ENCODE measurements at places on chromosomes 6 and 20. TPM values are rescaled to one million over a fixed set of nuclear protein-coding genes. Genes with fewer than 3 reads are reported as not detected.

GRCh38 chr20:19074828-19075516 lies 137.5 kb upstream of the SLC24A3 start:
- DNase-seq, result no peak

- DNase-seq, result no peak
Measured at GRCh38 chr6:148021165-148021564, 321.5 kb upstream of the SASH1 start.

- DNase-seq, result no peak
Measured at GRCh38 chr6:154619146-154619545, 108.7 kb upstream of the CNKSR3 start.

DNA sequence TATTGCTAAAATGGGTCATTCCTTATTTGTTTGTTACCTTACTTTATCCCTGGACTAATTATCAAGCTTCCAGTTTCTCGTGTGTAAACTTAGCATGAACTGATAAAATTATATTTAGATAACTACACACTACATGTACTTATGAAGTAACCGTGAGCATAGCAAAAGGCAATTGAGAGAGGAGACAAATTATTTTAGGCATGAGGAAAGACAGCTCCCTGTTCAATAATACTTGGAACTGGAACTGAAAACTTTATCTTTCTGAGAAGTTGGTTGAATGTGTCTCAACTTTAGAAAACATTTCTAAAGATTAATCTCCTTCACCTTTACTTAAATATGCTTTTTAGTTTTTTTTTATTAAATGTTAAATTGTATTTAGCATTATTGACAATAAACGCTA lies 11.4 kb downstream of the CRISP3 start:
- no peak for DNase-seq

- peak; percentile 38 for DNase-seq
Measured at GRCh38 chr6:116387374-116387773, 16.6 kb downstream of the DSE start.

GRCh38 chr20:48461735-48462119 lies 366.1 kb downstream of the PREX1 start:
- DNase-seq, result no peak

DNA sequence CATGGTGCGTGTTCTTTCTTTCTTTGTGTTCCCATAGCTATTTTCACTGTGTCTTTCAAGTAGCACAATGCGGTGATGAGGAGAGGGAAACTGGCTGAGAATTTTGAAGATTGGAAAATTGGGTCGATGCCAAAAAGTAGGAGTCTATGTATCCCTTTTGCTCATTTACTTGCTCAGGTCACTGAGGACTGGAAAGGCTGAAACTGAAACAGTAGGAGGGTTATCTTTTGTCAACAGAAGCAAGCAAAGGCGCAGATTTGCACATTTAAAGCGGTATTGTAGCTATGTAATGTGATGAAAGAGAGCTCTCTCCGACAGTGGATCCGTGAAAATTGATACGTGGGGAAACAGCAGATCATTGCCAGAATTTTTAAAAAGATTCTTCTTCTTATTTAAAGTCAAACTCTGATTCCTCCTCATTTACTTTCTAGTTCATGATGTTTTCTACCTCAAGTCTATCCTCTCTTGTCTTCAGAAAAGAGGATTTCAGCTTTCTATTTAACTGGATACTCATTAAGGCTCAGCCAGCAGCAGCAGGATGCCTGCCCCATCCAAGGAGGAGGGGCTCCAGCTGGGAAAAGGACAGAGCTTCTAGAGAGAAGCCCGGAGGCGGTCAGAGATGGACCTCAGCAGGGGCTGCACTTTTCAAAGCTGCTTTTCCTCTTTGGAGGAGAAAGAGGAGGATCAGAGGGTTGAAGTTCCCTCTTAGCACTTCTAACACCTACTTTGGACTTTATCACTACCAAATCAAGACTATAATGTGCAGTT lies 15.9 kb upstream of the FYN start:
- DNase-seq, result no peak

DNA sequence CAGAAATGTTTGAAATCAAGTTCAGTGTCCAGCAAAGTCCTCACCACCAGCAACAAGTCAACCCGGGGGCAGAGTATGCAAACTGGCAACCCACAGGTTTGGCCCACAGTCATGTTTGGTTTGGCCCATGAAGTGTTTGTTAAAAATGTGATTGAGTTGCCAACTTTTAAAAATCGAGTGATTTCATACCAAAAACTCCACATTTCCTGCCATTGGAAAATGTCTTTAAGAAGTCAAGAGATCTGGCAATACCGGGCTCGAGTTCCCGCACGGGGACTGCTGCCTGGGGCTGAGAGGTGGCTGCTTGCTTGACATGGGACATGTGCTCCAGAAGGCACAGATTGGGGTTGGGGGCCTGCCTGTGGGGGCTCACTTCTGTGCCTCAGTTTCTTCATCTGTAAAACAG lies 36.1 kb downstream of the PREX1 start:
- DNase-seq, result no peak

GRCh38 chr20:5974531-5974930 lies 24.1 kb downstream of the MCM8 start:
- no peak for DNase-seq

DNA sequence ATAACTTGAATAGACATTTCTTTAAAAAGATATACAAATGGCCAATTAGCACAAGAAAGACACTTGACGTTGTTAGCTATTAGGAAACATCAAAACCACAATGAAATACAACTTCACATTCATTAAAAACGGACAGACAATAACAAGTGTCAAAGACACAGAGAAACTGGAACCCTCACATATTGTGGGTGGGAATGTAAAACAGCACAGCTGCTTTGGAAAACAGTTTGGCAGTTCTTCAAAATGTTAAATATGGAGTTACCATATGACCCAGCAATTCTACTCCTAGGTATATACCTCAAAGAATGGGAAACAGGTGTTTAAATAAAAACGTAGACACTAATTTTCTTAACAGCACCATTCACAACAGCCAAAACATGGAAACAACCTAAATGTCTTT lies 100.5 kb upstream of the SLC22A23 start:
- DNase-seq, result no peak

DNA sequence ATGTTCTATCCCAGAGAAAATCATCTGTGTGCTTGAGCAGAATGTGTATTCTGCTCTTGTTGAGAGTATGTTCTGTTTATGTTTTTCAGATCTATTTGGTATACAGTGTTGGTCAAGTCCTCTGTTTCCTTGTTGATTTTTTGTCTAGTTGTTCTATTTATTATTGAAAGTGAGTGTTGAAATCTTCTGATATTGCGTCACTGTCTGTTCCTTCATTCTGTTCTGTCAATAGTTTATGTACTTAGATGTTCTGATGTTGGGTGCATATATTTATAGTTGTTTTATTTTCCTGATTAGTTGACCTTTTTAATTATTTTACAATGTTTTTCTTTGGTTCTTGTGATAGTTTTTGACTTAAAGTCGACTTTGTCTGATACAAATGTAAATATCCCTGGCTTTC lies 458.7 kb upstream of the HSF2 start:
- DNase-seq, result no peak

DNA sequence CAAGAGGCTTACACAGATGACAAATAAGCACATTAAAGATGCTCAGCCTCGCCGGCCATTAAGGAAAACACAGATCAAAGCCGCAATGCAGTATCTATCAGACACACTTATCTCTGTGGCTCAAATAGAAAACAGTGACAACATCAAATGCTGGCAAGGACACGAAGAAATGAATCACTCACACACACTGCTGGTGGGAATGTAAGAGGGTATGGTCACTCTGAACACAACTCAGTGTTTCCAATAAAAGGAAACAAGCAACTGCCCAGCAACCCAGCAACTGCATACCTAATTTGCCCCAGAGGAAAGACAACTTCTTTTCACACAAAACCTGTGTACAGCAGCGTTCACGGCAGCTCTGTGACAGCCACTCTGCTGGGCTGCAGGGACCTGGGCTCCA lies 155.8 kb downstream of the WDR27 start:
- DNase-seq, result no peak

Gene TSBP1
- total RNA-seq, result not detected

Gene TRIM31
- total RNA-seq, result not detected

Gene RFX6
- not detected for total RNA-seq

Measured in activated CD4-positive, alpha-beta memory T cell treated with anti-CD3 and anti-CD28 coated beads for 36 hours (primary cell).